Inflammatory macrophage treated with lipopolysaccharide for 1 hour (primary cell): ENCODE measurements at places on chromosomes 11 and 22.
A peak's percentile ranks its signal among the peaks of the same experiment; 100 is the strongest.

DNA sequence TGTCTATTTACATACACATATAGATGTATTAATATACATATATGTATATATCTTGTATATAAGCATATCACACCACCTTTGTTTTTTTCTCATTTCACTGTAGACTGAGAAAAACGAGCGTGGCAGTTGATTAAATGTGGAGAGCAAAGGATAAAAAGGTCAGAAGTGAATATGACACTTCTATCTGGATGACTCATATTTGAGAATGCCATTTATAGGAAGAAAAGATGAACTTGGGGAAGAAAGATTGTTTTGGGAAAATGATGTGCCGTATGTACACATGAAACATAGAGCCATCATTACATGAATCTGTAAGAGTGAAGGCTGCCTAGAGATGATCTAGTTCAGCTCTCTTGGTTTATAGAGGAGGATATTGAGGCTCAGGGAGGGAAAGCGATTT, 28.7 kb downstream of the AMOTL1 start:
- DNase-seq, result no peak

GRCh38 chr11:110311783-110312579, 15.6 kb upstream of the RDX start:
- DNase-seq, result peak; percentile 72

DNA sequence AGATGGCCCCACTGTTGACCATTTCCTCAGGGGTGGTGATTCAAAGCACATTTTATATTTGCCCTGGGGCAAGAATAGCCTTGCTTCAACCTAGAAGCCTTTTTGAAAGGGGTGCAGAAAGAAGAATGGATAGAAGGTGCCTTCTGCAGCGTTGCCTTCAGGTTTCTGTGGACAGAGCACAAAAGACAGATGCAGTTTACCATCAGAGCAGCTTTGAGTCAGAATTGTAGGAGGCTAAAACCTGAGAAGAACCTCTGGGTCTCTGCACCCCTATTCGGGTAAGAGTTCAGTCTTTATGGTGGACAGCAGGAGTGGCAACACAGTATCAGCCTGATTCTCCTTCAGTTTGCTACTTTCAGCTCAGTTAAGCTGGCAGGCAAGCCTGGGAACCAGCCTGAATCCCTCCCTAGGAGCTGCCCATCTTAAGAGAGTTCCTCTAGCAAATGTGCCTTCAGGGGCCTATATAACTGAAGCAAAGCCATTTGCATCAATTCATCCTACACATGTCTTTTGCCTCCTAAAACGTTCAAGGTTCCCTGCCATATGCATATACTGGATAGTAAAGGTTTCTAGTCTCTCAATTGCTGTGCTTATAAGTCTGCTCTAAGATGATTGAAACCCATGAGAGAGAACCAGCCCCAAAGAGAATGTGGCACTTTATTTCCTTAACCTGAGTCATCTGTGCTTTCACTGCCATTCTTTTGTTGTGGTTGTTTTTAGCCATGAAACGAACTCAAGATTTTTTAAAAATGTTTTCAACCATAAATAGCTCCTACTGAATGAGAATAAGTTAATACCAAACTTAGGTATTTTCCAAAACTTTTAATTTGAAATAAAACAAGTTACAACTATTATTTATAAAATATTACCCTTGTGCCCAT, 123.0 kb downstream of the TRIM44 start:
- DNase-seq, result no peak

GRCh38 chr11:108654994-108655631, 9.8 kb upstream of the DDX10 start:
- peak; percentile 43 for DNase-seq

DNA sequence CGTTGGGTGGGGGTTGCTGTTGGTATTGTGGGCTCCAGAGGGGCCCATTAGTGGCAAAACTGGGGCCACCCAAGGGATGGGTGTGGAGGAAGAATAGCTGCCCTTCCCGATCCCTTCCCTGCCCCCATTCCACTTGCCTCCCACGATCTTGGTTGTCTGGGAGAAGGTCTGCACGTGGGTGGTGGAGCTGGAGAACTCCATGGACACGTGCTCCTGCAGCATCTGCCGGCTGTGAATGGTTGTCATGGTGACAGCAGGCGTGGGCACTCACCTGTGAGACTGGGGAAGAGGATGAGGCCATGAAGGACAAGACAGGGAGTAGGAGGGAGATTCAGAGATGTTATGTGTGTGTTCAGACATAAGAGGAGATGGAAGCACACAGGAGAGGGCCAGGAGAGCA, 2.0 kb downstream of the IGSF22 start:
- DNase-seq, result no peak

DNA sequence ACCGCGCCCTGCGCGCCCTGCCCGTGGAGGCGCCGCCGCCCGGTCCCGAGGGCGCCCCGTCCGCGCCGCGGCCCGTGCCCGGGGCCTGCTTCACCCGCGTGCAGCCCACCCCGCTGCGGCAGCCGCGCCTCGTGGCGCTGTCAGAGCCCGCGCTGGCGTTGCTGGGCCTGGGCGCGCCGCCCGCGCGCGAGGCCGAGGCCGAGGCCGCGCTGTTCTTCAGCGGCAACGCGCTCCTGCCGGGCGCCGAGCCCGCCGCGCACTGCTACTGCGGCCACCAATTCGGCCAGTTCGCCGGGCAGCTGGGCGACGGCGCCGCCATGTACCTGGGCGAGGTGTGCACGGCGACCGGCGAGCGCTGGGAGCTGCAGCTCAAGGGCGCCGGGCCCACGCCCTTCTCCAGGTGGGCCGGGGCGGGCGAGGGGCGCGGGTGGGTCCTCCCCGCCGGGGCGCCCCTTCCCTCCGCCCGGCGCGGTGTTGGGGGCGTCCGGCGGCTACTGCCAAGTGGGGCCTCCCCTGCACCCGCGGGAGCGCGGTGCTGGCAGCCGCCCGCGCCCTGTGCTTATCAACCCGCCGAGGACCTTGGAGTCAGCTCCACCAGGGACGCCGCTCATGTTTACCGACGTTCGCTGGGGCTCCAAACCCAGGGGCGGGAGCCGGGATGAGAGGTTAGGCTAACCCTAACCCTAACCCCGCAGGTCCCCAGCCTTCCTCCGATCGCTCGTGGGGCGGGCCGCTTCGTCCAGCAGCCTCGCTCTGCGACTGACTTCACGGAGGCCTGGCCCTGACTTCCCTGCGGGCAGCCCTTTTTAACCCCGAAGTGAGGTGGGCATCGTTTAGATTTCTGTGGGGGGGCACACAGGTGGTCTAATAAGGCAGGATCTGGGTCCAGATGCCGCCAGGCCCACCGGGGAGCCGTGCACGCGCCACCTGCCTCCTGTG, 649 bp downstream of the SELENOO start:
- DNase-seq, result no peak

DNA sequence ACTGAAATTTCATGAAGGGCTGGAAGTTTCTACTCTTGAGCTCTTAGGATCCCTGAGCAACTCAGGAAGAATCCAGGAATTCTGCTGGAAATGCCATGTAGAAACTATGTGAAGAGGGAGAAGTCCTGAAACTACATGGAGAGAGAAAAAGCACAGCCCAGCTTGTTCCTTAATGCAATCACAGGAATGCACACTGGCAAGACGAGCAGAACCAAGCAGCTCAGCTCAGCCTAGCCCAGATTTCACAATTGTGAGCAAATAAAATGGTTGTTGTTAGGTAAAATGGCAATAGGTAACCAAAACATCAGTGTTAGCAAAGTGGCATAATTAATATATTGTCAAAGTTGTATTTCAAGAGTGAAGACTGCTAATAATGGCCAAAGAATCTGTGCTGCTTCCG, 28.1 kb downstream of the ZNF214 start:
- DNase-seq, result no peak

- no peak for DNase-seq
These were observed 25.2 kb upstream of the CCDC86 start for GRCh38 chr11:60816590-60817157.

DNA sequence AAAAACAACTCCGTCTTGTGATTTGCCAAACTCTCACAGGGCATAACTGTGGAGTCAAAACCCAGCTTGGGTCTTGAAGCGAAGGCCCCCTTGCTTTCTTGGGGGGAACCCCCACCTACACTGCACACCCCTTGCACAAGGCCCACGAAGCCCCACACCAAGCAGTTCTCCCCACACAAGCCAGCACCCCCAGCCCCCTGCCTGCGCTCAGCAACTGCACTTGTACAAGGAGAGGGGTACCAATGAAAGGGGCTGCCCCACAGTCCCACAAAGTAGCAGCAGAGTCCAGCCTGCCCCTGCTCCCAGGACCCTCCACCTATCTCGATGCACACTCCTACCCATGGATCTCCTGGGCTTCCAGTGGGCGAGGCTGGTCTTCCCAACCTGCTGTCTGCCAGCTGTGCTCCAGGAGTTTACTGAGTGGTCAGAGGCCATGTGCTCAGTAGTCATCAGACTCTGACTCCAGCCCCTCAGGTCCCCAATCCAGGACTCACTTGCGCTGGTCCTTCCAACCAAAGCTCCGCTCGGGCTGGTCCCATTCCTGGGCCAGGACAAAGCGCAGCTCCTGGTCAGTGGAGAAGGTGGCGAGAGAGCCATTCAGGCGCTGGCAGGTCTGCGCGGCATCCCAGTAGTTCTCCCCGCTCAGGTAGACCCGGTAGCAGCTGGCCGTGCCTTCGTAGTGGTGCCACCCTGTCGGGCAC, 57.7 kb downstream of the DGCR2 start:
- no peak for DNase-seq

DNA sequence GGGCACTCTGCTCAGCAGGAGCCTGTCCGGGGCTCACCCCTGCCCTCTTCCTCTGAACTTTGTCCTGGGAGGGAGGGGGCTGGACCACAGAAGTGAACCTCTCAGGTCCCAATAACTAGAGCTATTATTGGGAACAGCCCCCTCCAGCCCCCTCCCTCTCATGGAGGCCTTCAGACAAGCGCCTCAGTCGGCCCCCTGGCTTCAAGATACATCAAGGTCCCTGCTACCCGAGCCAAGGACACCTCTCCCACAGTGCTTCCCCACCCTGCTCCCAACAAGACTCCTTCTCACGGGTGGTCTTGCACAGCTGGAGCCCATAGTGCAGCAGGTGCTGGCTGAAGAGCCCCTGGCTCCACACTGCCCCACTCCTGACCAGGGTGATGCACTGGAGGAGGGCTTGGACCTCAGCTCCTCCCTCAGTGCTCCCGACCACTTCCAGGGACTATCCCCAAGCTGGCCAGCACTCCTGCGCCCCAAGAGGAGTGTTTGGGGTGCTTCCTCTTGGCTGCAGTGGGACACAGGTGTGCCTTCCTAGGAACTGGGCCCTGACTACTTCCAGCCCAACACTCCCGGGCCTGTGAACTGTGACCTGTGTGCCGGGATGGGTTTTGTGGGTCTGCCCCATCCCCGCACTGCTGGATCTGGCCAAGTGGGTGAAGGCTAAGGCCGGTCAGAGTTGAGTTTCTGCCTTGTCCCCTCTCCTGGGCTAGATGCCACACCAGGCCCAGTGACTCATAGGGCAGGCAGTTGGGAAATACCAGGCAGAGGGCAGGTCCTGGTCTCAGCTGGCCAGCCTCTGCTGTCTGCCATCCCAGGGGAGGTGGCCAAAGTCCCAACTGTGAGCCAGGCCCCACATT, 2.2 kb downstream of the PNPLA2 start:
- peak; percentile 70 for DNase-seq

DNA sequence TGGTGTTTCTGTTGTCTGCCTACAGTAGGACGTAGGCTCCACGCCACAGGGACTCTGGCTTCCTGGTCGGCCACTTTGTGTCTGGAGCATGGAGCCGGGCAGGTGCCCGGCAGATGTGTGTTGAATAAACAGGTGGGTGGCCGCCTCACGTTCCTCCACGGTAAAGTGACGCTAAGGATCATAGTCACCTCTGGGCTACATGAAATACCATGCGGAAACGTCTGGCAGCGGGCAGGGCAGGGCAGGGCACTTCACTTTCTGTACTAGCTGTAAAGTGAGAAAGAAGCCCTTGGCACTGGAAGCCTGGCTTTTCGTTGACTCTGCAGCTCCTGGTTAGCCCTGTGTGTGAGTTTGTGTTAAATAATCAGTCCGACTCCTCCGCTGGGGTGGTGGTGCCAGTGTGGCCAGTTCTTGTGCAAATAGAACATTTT, 52.4 kb downstream of the MCM5 start:
- DNase-seq, result no peak

- DNase-seq, result peak; percentile 93
These were observed at the start of gene CTNND1 for GRCh38 chr11:57761301-57762234. Gene CTNND1, plus strand, starts transcription at chr11:57761802. Its CDS starts 29,677 bp downstream, at chr11:57791479.

GRCh38 chr22:47293368-47294221, 531.1 kb downstream of the TBC1D22A start:
- DNase-seq, result no peak

- DNase-seq, result no peak
These were observed 826.3 kb downstream of the DLG2 start for GRCh38 chr11:84800755-84801346.

DNA sequence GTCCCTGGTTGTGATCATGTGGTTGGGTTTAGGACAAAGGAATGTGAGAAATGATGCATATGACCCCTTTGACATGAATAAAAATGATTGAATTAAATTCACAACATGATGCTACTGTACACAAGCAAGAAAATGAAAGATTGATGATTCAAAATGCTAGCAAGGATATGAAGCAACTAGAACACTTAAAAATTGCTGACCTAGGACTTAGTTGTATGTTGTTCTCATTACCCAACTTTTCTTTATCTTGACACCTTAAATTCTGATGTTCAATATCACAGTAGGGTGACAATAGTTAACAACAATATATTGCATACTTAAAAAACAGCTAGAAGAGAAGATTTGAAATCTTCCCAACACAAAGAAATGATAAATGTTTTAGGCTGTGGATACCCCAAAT, 20.6 kb downstream of the OR52A5 start:
- no peak for DNase-seq

DNA sequence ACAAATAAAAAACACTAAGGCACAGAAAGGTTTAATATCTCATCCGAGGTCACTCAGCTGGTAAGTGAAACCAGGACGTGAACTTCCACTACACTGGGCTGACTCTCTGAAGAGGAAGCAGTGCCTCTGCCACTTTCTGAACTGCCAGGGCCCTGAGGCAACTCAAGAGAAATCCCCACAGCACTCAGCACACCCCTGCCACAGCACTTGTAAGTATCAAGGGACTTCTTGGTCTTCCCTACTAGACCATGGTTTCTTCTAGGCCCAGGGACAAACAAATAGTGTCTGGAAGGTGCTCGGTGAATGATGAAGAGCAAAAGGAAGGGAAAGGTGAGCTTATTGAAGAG, 49.7 kb downstream of the RPL27A start:
- peak; percentile 58 for DNase-seq

DNA sequence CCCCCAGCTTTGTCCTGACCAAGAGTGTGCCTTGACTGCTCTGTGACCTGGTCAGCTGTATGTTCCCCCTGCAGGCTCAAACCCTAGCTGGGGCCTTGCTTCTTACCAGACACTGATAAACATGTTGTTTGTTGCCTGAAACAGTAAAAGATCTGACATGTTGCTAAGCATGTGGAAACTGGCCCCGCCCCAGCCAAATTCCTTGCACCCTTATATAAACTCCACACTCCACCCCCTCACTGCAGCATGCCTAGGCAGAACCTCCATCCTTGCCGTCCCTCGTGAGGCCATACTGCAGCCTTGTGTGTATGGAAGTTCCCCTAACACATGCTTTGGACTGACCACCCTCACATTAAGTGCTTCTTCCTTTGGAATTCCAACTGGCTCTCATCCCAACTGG, 27.3 kb downstream of the LRRC74B start:
- no peak for DNase-seq
